Activated CD4-positive, alpha-beta T cell treated with anti-CD3 and anti-CD28 coated beads, Interleukin-2, Interleukin-4, amounts not matched to agents 100 ng/mL and 50 ng/mL, durations not matched to agents 16 hours and 8 hours (primary cell): ENCODE measurements at places on chromosomes 16 and 17.
A peak's percentile ranks its signal among the peaks of the same experiment; 100 is the strongest.

DNA sequence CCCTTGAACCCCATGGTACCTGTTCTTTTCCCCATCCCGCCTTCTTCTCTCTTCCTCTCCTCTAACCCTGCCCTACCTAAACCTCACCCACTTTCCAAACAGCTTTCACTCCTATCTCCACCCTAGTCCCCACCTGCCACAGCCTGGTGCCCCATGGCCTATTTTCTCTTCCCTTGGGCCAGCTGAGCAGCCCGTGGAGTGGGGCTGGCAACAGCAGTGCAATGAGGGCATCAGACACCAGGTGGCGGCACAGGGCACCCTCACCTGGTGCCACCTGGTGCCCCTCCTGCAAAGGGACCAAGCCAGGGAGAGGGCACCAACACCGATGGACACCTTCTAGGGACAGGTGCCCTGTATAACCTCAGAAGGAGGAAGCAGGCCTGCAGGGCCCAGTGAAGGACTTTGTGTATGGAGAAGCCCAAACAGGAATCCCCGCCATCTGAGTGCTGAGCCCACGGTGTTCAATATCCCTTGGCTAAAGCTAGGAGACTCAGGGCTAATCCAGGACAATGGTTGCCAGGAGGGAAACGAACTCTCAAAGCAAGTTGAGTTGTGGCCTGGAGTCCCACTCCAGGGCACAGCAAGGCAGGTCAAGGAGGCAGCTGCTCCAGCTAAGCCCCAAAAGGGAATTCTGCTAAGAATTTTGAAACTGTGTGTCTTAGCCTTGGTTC is 4.0 kb upstream of the ABCC3 start:
- DNase-seq = peak; percentile 50

DNA sequence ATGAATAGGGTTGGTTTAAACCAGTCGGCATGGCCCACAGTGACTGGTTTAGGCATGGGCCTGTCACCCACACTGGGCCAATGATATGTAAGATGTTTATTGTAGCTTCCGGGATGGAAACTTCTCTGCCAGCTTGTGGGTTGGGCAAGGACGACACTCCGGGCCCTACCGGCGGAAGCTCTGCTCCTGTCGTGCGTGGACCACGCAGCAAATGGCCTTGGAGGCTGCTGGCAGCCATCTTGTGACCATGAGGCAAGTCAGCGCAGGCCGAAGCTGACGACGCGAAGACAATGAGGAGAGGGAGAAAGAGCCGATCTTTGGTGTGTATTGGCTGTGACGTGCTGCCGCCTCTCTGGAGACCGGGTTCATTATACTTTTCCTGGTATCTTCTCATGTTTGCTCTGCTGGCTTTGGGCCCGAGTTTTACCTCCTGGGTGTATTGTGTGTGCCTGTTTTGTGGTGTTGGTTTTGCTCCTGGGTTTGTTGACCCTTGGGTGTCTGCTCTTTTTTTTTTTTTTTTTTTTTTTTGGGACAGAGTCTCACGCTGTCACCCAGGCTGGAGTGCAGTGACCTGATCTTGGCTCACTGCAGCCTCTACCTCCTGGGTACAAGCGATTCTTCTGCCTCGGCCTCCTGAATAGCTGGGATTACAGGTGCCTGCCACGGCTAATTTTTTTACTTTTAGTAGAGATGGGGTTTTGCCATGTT is 15.4 kb downstream of the SLC25A10 start:
- DNase-seq = no peak

- DNase-seq = peak; percentile 87
These were observed 328.4 kb downstream of the MAF start for GRCh38 chr16:79272141-79272577.

- no peak for DNase-seq
These were observed at the start of gene VWA3A for GRCh38 chr16:22092143-22092933. VWA3A (plus strand) TSS chr16:22092541; CDS start chr16:22092638, 97 bp downstream.

- no peak for DNase-seq
These were observed 207.7 kb downstream of the HS3ST3A1 start for GRCh38 chr17:13393841-13394710.

GRCh38 chr17:29867643-29868181 is 62.3 kb downstream of the SSH2 start:
- no peak for DNase-seq

DNA sequence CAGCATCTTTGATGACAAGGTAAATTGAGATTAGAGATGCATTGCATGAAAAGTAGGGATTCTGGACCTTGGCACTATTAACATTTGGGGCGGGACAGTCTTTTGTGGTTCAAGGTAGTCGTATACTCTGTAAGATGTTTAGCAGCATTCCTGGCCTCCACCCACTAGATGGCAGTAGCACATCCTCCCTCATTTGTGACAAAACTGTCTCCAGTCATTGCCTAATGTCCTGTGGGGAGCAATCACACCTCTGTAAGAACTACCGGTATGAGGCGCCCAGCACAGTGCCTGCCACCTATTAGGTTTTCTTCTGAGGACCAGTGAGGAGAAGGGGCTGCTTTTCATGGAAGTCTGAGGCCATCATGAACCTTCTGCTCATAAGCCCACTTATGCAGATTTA is 180.8 kb downstream of the RBFOX1 start:
- DNase-seq = peak; percentile 19

- DNase-seq = no peak
These were observed 167.4 kb upstream of the CACNG3 start for GRCh38 chr16:24088767-24089166.

DNA sequence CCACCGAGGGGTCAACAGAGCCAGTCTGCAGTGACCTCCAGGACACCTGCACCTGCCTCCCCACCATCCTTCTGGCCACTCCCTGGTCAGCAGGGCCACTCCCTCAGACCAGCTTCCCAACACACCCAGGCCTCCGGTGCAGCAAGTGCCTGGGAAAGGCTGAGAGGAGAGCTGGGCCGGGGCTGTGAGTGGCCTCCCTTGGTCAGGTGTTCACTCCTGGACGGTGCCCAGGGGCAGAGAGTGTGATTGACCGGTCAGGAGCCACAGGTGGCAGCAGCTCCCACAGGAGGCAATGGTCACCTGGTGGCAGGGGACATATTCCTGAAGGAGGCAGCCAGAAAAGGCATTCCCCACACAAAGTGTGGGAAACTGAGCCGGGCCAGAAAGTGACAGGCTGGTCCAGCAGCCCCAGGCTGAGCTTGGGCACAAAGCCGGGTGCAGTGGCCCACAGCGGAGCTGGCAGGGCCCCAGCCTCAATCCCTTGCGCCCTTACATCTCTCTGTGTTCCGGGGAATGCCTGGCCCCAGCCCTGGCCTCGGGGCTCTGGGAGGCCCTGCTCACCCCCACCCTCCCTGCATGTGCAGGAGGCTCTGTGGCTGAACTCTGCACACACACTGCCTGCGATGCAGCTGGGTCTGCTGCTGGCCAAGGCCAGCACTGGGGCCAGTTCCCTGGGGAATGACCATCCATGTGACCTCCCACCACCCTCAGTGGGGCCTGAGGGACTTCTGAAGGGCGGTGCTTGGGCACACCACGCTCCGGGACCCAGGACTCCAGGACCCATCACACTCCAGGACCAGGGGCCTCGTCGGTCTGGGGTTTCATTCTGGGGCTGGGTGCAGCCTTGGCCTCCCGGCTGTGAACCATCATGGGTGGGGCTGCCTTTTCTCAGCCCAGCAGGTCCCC is 1.2 kb upstream of the C17orf99 start:
- DNase-seq = no peak

GRCh38 chr17:37273409-37274051 is 102.3 kb upstream of the C17orf78 start:
- DNase-seq = no peak

- no peak for DNase-seq
These were observed 54.3 kb downstream of the MYOCD start for GRCh38 chr17:12719948-12720347.

- DNase-seq = peak; percentile 35
These were observed 744 bp downstream of the CMIP start for GRCh38 chr16:81445143-81445961.
